ENCODE measurements at places on chromosomes 16 and 17. TPM values are rescaled to one million over a fixed set of nuclear protein-coding genes. Genes with fewer than 3 reads are reported as not detected.

GRCh38 chr16:11629071-11630030 is 38.9 kb upstream of the SNN start:
- DNase-seq: no peak

DNA sequence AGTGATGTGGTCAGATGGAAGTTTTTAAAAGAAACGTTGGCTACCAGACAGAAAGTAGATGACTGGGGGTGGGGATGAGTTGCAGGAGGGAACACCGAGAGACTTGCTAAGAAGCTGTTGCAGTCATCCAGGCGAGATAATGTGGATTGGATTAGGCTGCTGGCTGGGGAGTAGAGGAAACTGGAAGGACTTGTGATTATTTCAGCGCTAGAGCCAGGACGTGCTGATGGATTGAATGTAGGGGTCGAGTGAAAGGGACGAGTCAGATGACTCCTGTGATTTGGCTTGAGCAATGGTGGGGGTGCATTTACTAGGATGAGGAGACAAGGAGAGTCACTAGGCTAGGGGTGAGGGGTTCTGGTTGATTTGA is 88.5 kb downstream of the CLEC16A start:
- peak; percentile 39 for DNase-seq

GRCh38 chr17:2398655-2399571 is 1.9 kb downstream of the MNT start:
- DNase-seq: peak; percentile 64

Gene PDILT
- total RNA-seq: not detected

Gene TMIGD1
- 255 TPM for total RNA-seq

Gene NT5M
- 1.6 TPM for total RNA-seq
